ENCODE measurements at places on chromosomes 3 and 15.

GRCh38 chr3:143171141-143171980, 51.8 kb downstream of the CHST2 start:
- peak; percentile 82 for DNase-seq

DNA sequence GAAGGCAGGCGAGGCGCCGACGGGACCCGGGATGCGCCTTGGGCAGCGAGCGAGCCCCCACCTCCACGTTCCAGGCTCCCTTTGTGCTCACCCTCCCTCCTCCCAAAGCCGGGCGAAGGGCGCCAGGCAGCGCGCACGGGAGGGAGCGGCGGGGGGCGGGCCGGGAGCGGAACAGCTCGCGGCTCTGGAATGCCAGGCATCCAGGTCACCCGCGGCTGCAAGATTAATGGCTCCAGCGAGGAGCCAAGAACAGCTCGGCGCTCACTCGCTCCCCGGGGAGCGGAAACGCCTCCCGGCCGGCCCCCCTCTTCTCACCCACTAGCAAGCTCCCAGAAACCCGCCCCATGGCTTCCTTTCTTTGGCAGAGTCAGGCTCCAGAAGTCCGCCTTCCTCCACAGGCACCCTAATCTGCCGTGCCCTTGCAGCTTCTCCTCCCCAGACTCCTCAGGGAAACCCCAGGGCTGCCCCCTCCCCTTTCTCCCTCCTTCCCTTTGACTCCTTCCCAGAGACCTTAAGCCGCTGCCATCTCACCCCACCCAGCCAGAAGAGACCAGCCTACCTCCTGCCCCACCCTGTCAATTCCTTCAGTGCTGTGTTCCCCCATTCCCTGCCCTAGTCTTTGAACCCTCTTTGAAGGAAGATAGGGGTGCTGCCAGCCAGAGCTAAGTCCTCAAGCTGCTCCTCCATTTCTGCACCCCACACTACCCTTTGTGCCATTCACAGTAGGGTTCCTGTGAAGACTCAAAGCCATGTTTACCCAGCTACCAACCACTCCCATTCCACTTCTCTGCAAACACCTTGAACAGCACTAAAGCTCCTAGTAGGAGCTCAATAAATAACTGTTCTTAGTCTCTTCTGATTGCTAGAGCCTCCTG, 9.9 kb downstream of the AMOTL2 start:
- DNase-seq = peak; percentile 97

- peak; percentile 35 for DNase-seq
Observed at GRCh38 chr15:29844290-29844903, 22.1 kb upstream of the TJP1 start.

- DNase-seq = peak; percentile 90
Observed at GRCh38 chr3:86990734-86991481, at the start of gene VGLL3. Gene VGLL3, minus strand, starts transcription at chr3:86991149. Its CDS starts 406 bp downstream, at chr3:86990743.

GRCh38 chr15:29031502-29032228, 145.9 kb downstream of the APBA2 start:
- DNase-seq = no peak

GRCh38 chr15:82304778-82305090, 42.1 kb downstream of the SAXO2 start:
- no peak for DNase-seq

GRCh38 chr3:105367406-105368213, 901 bp downstream of the ALCAM start:
- DNase-seq = peak; percentile 83

GRCh38 chr15:43433165-43433564, 59.8 kb downstream of the TP53BP1 start:
- peak; percentile 4 for DNase-seq

- no peak for DNase-seq
Observed at GRCh38 chr15:52171386-52171785, 19.8 kb downstream of the GNB5 start.

- no peak for DNase-seq
Observed at GRCh38 chr3:113535898-113536297, 3.5 kb downstream of the SIDT1 start.

DNA sequence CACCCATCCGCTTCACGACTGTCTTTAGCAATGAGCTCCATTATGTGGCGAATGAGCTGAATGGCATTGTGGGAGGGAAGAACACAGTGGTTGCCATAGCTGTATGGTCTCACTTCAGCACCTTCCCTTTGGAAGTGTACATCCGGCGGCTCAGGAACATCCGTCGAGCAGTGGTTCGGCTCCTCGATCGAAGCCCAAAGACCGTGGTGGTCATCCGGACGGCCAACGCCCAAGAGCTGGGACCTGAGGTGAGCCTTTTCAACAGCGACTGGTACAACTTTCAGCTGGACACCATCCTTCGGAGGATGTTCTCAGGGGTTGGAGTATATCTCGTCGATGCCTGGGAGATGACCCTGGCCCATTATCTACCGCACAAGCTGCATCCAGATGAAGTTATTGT, 27.8 kb upstream of the NFKBIZ start:
- no peak for DNase-seq

GRCh38 chr3:134392336-134392983, 18.2 kb upstream of the AMOTL2 start:
- no peak for DNase-seq

DNA sequence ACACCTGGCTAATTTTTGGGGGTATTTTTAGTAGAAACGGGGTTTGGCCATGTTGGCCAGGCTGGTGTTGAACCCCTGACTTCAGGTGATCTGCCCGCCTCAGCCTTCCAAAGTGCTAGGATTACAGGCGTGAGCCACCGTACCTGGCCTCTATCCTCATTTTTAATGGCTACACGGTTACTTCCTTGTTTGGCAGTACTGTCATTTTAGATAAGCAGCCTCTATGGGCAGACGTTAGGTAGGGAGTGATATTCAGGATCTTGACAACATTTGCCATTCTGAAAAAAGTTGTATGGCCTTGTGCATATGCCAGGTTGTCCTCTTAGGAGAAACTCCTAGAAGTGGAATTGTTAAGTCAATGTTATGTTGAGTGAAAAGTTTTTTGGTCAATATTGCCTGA, 141.7 kb downstream of the ITPR1 start:
- no peak for DNase-seq

DNA sequence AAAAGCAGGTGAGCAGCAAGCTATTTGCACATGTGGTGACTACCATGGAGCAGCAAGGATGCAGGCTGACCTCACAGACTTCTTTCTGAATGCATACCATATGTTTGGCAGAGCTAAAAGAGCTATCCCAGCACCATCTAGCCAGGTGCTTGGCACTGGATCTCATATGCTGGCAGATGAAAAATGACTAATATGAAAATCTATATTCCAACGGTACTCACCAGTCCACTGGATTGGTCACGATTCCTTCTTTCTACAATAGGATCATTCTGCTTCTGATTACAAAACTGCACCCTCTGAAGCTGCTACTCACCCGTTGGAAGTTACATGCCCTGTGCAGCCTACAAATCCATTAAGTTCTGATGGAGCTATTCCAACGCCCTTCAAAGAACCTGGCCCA, 714.3 kb upstream of the CFAP20DC start:
- DNase-seq = peak; percentile 30

GRCh38 chr3:39224288-39224687, 31.9 kb upstream of the XIRP1 start:
- no peak for DNase-seq

DNA sequence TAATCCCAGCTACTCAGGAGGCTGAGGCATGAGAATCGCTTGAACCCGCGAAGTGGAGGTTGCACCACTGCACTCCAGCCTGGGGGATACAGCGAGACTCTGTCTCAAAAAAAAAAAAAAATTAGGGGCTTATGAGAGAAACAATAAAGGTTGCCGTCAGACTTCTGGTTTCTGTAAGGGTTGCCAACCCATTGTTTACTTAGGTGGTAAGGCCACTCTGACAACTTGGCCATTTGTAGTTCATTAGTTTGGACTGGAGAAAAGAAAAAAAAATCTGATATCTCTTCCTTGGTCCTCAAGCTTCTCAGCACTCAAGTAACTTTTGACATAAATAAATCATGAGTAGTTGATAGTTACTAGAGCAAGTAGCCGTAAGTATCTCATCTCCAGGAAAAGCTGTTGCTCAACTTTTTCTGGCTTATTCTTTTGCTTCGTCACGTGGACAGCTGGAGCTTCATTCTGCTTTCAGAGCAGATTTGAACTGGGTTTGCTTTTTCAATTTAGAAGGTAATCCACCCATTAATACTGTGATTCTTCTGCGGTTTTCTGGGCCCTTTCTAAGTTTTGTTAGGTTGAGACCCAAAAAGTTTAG, 9.4 kb downstream of the SNX1 start:
- DNase-seq = no peak

DNA sequence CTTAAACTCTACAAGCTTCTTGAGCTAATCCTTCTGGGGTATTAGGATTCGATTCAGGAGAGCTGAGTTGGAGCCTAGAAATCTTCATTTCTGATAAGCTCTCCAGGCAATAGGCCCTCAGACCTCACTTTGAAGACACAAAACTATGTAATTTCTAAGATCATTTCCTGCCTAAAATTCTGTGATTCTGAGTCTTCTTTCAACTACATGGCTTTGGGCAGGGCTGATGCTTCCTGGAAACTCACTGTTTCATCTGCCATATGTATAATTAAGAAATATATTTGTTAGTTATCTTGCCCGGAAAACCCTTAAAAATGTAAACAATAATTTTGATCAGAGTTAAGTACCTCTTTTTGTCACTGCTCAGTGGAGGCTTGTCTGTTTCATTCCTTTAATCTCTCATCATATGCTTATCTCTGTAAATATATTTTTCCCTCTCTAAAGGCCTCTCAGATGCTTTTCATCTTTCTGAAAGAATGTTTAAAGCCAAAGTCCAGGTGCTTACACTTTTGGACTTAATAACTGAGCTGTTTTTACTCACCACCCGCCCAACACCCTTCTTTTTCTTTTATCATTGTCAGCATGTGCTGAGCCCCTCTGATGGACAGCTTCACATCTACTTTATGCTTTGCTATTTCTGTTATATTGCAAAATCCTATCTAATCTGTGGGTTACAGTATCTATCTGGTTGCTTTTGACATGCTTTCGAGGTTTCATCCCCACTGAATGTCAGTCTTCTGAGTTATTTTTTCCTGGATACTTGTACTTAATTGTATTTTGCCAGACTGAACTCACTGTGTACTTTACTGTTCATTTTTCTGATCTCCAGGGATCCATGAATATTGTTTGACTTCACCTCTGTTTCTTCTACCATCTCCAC, 38.2 kb downstream of the FILIP1L start:
- DNase-seq = no peak

DNA sequence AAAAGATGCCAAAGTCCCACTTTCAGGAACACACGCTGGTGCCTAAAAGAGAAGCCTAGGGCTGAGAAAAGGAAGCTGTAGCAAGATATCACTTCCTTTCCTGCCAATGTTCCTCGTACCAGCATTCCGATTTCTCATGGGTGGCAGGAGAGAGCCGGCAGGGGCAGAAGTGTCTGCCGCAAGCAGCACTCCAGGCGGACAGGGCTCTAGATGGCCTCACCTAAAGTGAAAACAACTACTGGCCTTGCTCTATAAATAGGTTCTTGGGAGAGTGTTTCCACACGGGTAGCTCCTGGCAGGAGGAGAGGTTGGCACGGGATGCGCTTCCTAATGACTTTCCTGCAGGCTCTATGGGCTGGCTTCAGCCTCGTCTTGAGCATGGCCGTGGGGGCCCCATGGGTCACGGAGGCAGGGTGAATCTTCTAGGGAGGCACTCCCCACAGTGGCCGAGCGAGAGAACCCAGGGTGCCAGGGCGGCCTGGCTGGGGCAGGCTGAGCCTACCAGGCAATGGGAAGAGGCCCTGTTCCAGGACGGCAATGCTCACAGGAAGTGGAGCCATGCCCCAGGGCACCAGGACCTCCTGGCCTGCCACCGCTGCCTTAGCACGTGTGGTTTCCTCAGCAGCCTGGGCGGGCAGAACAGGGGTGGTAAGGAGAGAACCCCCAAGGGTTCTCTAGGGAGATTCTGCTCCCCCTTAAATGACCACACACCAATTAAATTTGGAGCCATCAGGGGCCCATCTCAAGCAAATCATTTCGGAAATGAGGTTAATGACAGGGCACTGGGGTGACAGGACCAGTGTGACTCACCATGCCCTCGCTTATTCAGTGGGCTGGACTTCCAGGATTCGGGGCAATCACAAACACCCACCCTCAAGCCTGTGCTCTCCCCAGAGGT, 14.6 kb upstream of the DUSP7 start:
- DNase-seq = peak; percentile 96

DNA sequence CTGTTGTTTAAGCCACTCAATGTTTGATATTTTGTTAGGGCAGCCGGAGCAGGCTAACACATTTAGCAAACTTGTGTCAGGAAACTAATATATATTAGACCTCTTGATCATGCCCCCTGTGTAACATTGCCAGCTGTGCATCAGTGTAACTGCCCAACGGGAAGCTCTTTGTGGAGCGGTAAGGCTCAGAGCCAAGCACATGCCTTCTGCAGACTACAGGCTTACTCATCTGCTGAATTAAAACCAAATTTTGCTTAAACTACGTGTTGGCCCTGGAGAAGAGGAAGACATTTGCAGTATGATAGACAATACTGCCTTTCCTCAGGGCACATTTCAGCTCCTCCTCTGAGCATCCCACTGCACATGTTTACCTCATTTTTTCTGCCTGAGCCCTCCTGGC, 50.5 kb upstream of the KCNMB2 start:
- peak; percentile 98 for DNase-seq

DNA sequence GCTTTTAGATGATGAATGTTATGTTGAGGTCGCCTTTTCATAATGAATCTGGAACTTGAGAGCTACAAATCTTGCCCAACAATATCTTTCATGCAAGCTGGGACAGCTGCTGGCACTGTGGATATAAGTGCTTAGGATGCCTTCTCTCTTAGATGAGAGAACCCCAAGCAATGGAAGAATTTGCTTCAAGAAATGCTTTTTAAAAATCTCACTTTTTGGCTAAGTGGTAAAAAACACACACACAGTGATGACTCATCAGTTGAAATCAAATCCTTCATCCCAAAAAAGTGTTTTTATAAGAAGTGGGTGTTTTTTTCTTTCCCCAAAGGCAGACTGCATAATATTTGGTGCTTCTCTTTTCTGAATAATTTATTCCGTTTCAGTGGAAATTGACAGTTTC, 38.4 kb upstream of the GALNT15 start:
- DNase-seq = peak; percentile 30

DNA sequence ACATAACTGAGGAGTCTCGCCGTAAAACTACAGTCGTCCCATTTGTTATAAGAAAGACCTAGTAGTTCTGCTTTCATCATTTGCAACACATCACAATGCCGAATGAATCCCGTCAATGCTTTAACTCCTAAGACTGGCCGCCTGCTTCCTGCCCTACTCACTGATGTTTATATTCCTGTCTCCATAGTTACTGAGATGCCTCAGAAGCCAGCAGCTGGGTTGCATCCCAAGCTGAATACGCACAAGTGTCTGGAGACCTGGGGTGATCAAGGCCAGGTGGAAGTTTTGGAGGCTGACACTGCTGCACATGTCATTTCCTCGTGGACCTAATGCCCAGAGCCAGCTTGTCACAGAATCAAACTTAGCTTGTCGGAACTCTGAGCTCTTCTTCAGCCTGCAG, 95.2 kb upstream of the UBE2E1 start:
- DNase-seq = peak; percentile 25

DNA sequence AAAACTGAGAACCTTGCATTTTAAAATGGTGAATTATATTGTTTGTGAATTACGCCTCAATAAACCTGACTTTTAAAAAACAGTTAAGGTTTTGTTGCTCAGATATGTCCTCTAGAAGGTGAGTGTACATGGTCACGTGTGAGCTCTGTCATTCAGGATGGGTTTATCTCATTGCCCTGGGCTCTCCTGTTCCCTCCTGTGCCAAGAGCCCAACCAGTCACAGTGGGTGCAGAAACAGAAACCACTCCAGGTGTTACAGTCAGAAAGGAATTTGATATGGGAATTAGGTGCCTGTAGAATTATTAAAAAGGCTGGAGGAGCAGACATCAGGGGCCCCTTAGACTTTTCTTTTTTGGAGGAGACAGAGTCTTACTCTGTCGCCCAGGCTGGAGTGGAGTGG, 196.4 kb downstream of the STT3B start:
- DNase-seq = no peak
